ENCODE measurements at places on chromosomes 7 and 10. TPM values are rescaled to one million over a fixed set of nuclear protein-coding genes. Genes with fewer than 3 reads are reported as not detected.

The GALNT17 gene
- not detected for total RNA-seq

The PILRA gene
- total RNA-seq: 14.5 TPM

The OLAH gene
- total RNA-seq: not detected

The AEBP1 gene
- 1.1 TPM for total RNA-seq

The PTF1A gene
- total RNA-seq: not detected

The SNCG gene
- not detected for total RNA-seq

DNA sequence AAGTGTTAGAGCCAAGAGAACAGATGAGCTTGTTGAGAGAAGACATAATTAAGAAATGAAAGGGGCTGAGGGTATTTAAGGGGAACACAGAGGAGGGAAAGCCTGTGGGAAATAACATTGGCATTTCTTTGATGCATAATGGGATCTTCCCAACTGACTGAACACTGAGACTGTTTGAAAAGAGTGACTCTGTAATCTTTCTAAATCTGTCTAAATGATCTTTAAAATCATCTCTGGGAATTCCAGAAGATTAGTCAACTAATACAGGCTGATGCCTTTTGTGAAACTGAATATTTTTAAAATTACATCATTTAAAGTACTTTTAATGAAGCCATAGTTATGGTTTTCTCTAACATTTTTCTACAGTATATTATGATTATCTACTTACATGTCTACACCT lies 17.4 kb upstream of the SLC35G1 start:
- DNase-seq: no peak
- H3K27ac ChIP-seq: no peak overlapping the region
- H3K27me3 ChIP-seq: peaks cover 58% of the 10 kb centered on the region
- H3K4me3 ChIP-seq: no peak overlapping the region

DNA sequence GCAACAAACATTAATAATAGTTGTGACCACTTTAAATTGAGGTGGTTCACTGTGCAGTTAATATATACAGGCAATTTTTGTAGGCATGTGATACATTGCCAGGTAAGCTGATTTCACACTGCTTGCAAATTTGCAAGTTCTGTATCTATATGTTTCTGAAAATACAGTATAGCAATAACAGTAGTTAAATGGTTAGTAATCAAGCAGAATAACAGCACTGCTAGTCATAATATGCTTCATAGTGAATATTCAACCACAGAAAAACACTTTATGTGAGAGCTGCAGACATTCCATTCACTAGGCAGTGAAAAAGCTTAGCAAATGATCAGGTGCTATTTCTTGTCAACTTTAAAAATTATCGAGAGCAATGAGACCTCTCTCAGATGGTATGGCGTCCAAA lies 28.9 kb downstream of the SLC26A4 start:
- H3K36me3 ChIP-seq: no peaks in the 10 kb centered on the region
- peaks cover 53% of the 10 kb centered on the region for H3K27me3 ChIP-seq
- peaks cover 15% of the 10 kb centered on the region for H3K4me1 ChIP-seq
- H3K4me3 ChIP-seq: no peak overlapping the region
- H3K27ac ChIP-seq: no peak overlapping the region

GRCh38 chr10:114403541-114404161 lies 651 bp downstream of the AFAP1L2 start:
- no peak for DNase-seq
- H3K36me3 ChIP-seq: peaks cover 4% of the 10 kb centered on the region
- H3K4me1 ChIP-seq: peaks cover 10% of the 10 kb centered on the region
- H3K27ac ChIP-seq: no peak overlapping the region
- H3K4me3 ChIP-seq: no peak overlapping the region

DNA sequence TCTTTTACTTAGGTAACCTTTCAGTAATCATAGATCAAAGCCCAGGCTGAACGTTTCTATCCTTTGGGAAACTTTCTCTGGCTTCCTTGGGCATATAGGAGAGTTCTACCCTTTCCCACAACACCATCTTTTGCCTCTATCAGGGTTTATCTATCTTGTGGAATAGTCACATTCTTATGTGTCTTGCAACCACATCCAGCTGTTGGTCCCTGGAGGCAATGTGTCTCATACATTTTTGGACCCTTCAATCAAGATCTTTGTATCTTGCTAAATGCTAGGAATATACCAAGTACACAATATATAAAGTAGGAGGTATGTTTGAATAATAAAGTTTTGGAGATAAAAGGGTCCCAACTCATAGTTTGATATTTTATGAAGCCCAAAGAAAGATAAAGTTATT lies 121.7 kb downstream of the RNLS start:
- H3K4me3 ChIP-seq: no peak overlapping the region
- peaks cover 4% of the 10 kb centered on the region for H3K4me1 ChIP-seq
- DNase-seq: no peak
- H3K27me3 ChIP-seq: no peaks in the 10 kb centered on the region

- no peaks in the 10 kb centered on the region for H3K36me3 ChIP-seq
- peak overlapping the region; percentile 63 for H3K4me3 ChIP-seq
- DNase-seq: no peak
Measured at GRCh38 chr7:24963218-24963617, 16.8 kb downstream of the OSBPL3 start.

DNA sequence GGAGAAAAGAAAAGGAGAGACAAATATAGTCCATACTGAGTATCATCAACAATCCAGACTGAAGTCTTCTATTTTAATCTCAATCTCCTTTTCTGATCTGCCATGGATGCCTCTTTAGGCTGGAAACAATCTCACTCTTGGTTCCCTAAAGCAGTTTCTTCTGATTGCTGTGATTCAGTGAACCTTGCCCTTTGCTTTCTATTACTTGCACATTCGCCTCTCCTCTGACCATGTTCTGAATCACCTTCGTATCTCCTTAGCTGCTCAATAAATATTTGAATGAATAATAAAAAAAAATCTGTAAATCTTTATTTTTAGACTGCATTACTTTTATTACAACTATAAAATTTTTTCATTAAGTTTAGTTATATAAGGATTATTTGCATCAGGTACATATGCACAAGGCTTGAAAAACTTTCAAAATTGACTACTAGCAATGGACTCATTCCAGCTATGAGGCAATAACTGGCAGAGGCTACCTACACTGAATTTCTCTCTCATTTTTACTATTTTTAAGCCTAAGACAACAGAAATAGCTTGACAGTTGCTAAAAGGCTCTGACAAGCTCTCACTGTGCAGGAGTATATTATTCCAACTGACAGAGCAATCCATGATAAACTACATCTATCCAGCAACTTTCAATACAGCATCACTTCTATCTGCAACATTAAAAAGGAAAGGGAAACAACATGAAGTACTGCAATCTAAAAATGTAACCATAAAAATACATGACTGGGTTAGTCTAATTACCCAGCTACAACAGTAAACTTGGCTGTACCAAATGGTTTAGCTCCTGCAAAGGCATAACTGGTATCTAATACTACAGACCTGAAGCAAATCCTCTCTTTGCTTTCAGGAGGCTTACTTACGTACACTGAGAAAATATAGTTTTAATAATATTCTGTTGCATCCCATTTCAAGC lies 25.6 kb downstream of the TM9SF3 start:
- H3K36me3 ChIP-seq: peaks cover 7% of the 10 kb centered on the region
- no peak for DNase-seq

All from T-helper 17 cell (primary cell).